T-cell (primary cell): ENCODE measurements at places on chromosomes 16 and 17.
A peak's percentile ranks its signal among the peaks of the same experiment; 100 is the strongest.

- no peak for DNase-seq
Measured at GRCh38 chr17:35660902-35661301, 70.5 kb upstream of the RASL10B start.

GRCh38 chr16:23040246-23040645 lies 109.0 kb downstream of the USP31 start:
- DNase-seq = no peak

GRCh38 chr17:7014995-7015958 lies 2.9 kb downstream of the RNASEK start:
- no peak for DNase-seq

- DNase-seq = peak; percentile 55
Measured at GRCh38 chr17:35368081-35368830, 5.2 kb downstream of the SLFN11 start.

GRCh38 chr17:79581324-79581932 lies 29.4 kb downstream of the RBFOX3 start:
- DNase-seq = no peak

- no peak for DNase-seq
Measured at GRCh38 chr16:12951392-12951791, 50.0 kb downstream of the SHISA9 start.

DNA sequence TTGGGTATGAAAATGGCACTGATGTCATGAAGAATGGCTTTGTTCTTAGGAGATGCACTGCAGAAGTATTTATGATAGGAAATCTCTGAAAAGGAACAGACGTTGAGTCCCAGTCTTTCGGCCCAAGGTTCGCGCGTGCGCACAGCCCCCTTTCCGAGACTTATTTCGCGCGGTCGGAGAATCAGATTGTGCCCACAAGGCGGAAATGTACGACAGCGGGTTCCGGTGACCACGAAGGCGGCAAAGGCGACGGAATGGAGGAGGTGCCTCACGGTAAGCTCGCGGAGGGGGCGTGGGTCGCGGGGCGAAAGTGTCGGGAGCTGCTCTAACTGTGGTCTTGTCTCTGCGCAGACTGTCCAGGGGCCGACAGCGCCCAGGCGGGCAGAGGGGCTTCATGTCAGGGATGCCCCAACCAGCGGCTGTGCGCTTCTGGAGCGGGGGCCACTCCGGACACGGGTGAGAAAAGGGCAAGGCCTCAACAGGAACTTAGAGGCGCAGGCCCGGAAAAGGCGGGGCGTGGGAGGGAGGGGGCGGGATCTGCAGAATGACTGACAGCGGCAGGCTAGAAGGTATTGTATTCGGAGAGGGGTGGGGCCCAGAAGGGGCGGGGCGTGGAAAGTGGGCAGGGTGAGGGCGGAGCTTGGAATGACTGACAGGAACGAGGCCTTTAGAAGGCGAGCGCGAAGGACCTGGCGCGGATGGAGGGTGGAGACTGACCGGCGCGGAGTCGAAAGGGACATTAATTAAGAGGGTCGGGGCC lies at the start of gene NUBP1:
NUBP1 (plus strand) TSS at position 233 of the 760 bp plus-strand sequence; CDS start at position 255, 22 bp downstream.
- peak; percentile 99 for DNase-seq

DNA sequence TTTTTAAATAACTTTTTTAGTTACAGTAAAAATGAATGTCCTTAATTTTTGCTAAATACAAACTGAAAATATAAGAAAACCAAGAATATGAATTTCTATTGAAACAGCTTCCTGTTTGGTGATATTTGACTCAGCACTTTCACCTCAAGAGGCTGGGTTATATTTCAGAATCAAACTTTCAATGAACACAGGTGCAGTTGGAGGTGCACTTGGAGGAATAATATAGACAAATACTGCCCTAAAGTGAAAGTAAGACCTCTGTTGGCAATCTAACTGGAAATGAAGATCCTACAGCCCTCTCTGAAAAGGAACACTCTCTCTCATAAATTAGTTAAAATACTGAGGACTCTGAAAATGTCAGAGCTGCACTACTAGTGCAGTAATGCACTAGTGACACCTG lies 106.2 kb downstream of the BRIP1 start:
- DNase-seq = no peak

DNA sequence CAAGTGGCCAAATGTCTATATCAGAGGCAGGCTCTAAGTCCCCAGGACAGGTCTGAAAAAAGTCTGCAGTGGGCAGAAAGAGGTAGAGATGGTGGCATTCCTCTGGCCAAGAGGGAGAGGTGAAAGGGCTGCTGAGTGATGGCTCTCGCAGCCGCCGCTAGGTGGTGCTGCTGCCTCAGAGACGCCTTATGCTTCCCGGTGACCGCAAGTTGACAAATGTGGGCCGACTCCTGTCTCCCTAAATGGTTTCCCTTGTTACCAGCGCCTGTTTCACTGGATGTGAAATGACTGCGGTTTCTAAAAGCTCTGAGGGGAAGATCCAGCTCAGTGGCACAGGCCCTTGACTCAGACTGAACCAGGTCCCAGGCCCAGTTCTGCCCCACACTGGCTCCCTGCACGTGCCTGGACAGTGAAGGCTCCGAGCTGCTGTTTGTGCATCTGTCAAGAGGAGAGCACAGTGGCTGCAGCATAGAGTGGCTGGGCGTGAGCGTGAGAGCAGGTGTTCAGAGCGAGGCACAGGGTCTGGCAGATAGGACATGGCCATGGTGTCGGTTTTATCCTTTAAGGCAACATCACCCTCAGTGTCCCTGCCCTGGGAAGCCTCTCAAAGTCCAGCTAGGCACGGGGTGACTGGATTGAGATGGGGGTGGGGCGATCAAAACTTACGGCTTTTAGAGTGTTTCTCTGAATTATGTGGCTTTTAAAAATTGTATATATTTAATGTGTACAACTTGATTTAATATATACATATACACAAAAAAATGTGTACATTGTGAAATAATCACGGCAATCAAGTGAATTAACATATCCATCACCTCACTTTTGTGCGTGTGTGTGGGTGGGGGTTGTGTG lies 19.9 kb downstream of the CLEC16A start:
- DNase-seq = peak; percentile 70

DNA sequence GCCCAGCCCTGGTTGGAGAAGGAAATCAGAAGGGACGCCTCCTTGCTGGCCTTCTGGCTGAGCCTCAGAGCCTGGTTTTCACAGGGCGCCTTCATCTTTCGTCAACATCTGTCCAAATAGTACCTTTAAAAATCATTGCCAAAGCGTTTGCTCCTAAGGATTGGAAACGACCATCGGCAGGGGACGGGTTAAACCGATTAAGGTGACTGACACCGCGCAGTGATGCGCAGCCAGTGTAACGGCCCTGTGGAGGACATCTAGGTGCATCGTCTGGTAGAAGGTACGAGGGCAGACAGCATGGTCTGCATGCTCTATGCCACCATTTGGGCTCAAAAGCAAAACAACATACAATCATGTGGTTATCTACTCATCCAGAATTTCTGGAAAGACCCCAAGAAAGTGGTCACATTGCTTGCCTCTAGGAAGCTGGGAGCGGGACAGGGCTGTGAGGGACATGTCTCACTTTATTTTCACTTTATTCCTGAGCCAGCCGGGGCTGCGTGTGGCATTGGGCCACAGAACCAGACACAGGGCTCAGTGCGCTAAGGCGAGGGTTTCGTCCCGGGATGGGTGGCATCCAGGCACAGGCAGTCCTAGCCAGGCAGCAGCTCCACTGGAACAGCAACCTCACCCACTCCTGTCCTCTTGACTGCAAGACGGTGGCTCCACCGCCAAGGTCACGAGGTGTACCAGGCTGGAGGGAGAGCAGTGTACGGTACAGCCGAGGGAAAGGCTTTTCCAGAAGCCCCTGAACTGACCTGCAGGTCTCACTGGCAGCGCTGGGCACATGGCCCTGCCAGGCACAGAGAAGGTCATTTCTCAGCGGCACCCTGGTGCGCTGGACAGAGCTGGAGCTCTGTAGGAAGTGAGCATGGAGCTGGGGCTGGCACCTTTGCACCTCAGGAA lies 40.9 kb upstream of the JPH3 start:
- no peak for DNase-seq

DNA sequence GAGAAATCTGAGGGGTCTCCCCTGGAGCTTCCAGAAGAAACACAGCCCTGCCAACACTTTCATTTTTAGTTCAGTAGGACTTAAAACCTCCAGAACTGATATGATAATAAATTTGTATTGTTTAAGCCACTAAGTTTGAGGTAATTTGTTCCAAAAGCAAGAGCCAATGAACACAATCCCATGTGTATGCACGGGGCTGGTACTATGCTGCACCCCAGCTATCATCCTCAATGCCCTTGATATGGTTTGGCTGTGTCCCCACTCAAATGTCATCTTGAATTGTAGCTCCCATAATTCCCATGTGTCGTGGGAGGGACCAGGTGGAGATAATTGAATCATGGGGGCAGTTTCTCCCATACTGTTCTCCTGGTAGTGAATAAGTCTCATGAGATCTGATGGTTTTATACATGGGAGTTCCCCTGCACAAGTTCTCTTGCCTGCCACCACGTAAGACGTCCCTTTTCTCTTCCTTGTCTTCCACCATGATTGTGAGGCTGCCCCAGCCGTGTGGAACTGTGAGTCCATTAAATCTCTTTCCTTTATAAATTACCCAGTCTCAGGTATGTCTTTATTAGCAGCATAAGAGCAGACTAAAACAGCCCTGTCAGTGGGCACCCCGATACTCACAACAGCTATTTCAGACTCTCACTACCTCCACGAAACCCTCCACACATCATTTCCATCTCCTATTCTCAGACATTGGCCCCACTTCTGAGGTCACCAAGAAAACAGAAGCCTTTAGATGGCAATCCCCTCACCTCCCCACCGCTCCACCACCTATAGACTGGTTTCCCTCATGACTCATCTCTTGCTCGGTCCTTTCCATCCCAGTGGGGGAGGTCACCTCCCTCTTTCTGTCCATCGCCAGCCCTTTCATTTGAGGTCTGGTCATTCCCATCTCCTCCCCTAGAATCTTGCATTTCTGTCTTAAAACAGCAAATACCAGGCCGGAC lies 8.9 kb upstream of the CACNG1 start:
- DNase-seq = no peak

DNA sequence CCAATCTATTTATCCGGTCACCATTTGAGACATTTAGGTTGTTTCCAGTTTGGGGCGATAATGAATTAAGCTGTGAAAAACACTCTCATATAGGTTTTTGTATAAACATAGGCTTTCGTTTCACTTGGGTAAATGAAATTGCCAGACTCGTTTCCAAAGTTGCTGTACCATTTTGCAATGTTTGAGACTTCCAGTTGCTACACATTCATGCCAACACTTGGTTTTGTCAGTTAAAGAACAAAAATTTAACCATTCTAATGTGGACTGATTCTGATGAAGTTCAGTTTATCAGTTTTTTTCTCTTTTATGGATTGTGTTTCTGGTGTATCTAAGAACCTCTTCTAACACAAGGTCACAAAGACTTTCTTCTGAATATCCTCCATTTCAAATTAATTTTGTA lies 52.4 kb downstream of the YPEL2 start:
- DNase-seq = no peak

- DNase-seq = no peak
Measured at GRCh38 chr17:48633266-48633677, 7.1 kb upstream of the HOXB9 start.

DNA sequence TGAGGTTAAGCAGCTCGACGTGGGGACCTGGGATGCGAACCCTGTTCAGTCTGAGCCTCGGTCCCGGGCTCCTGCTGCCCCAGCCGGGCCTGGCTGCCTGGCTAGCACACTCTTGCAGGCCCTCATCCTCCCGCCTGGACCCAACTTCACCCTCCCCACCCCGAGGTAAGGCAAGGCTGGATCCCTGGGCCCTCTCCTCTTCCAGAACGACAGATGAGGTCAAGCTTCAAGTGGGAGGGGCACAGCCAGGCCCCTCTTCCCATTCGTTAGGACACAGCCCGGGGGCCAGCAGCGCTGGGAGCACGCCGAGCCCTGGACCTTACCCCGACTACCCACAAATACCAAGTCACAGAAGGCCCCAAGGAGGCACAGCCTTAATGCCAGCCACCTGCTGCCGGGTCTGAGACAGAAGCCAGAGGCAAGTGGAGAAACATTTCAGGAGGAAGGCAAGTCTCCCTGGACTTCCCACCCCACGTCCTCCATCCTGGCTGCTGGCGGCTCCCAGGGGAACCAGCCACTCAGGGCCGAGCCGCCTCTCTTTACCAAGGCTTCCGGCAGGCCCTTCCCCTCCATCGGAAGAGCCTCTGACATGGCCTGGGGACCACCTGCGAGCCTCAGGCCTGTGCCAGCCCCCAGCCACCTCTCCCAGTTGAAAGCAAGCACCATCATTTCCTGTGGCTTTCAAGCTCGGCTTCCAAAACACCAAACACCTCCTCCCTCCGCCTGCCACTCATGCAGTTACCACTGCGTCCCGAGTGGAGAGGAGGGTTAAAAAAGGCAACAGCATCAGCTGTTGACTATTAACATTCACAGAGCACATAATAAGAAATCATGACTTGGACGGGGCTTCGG lies 59.9 kb downstream of the RPH3AL start:
- DNase-seq = no peak

DNA sequence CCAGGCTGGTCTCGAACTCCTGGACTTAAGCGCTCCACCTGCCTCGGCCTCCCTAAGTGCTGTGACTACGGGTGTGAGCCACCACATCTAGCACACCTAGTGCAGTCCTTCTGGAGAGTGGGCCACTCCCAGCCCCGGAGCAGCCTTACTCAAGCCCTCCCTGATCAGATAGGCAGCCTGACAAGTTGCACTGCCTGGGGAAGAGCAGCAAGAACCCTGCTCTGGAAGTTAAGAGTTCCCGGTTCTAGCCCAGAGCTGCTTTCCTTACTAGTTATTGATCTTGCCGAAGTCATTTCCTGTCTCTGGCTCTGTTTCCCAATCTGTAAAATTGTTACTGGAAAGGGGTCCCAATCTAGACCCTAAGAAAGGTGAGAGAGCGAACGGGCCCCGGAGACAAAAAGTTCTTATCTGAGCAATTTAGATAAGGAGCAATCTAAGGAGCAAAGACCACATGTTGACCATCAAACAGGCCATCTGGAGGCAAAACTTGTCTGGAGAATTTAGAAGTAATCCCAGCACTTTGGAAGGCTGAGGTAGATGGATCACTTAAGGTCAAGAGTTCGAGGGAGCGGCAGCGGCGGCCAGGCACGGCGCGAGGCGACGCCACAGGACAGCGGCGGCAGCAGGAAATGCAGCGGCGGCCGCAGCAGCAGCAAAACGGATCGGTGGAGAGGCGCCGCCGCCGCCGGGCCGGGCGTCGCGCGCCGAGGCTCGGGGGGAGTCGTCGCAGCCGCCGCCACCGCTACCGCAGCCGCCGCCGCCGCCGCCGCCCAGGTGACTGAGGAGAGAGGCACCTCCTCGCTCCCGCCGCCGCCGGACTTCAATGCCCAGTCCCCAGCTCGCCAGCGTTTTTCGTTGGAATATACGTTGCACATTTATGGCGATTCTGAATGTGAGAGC lies 4.3 kb upstream of the NAGLU start:
- peak; percentile 38 for DNase-seq
